ENCODE measurements at places on chromosomes 11 and 22.

DNA sequence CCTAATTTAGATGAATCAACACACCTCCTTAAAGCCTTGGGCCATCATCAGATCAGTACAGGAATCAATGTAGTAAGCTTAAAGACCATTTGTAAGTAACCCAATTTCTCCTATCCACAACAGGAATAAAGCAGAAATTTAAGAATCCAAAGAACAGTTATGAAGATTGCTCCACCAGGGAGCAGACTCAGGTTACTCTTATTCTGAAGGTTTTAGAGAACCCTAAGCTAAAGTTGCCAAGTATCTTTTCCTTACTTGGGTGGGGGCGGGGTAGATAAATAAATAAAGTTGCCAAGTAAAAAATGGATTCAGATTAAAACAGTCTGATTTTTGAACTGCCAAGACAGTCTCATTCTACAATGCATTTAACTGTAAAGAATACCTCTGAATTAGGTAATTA, 18.1 kb downstream of the CKAP5 start:
- DNase-seq: no peak

- DNase-seq: no peak
These were observed 68.2 kb upstream of the NECTIN1 start for GRCh38 chr11:119797123-119797611.

- DNase-seq: peak; percentile 79
These were observed 30.4 kb downstream of the PAAF1 start for GRCh38 chr11:73907191-73907590.

- no peak for DNase-seq
These were observed 16.7 kb upstream of the ELFN2 start for GRCh38 chr22:37443977-37444376.

GRCh38 chr11:44846852-44847251, 103.8 kb downstream of the TP53I11 start:
- no peak for DNase-seq

DNA sequence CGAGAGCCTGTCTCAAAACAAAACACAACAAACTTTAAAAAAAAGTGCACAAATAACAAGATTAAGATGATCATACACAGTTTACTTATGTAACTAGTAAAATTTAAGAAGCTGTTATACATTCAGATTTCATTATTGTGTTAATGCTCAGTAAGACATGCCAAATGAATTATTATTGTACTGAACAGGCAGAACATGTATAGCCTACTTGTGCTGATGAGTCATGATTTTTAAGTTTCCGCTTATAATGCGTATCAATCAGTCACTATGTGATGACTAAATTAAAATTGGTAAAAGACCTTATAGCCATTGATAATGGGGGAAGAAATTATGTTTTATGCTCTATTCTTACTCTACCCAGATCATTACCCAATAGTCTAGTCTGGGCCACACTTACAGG, 20.5 kb upstream of the EXPH5 start:
- no peak for DNase-seq

GRCh38 chr11:130652671-130653335, 204.4 kb downstream of the ADAMTS15 start:
- DNase-seq: peak; percentile 61

- DNase-seq: no peak
These were observed 72.2 kb downstream of the CDKN1C start for GRCh38 chr11:2813141-2813908.

GRCh38 chr11:46277622-46278386, at the start of gene CREB3L1:
TSS of gene CREB3L1 (plus strand) at chr11:46277662. CDS start at chr11:46278112, 450 bp downstream.
- no peak for DNase-seq

DNA sequence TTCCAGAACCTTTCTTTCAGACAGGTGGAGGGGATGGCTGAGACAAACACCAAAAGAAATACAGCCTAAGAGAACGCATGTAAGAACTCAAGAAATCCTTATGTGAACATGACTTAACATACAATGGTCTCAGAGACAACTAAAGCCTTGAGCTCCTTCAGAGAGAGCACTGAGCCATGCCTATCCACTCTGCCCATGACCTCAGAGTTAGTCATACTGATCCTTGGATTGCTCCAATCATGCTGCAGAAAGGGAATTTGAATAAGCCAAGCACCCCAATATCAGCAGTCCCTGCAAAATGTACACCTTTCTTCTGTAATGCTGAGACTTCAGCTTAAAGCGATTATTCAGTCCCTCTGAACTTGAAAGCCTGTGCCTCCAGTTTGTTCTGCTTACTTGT, 43.2 kb upstream of the CHKA start:
- no peak for DNase-seq

Measured in inflammatory macrophage (primary cell).